ENCODE measurements at places on chromosomes 6 and 20.

- DNase-seq: no peak
These were observed 508.1 kb upstream of the FLRT3 start for GRCh38 chr20:14845199-14846160.

- DNase-seq: no peak
These were observed at the start of gene PLN for GRCh38 chr6:118548136-118548535. PLN (plus strand) TSS chr6:118548296; CDS start chr6:118558922, 10,626 bp downstream.

- DNase-seq: no peak
These were observed 61.2 kb downstream of the VAPB start for GRCh38 chr20:58450254-58450653.

- no peak for DNase-seq
These were observed 2.5 kb downstream of the TULP4 start for GRCh38 chr6:158314737-158315136.

DNA sequence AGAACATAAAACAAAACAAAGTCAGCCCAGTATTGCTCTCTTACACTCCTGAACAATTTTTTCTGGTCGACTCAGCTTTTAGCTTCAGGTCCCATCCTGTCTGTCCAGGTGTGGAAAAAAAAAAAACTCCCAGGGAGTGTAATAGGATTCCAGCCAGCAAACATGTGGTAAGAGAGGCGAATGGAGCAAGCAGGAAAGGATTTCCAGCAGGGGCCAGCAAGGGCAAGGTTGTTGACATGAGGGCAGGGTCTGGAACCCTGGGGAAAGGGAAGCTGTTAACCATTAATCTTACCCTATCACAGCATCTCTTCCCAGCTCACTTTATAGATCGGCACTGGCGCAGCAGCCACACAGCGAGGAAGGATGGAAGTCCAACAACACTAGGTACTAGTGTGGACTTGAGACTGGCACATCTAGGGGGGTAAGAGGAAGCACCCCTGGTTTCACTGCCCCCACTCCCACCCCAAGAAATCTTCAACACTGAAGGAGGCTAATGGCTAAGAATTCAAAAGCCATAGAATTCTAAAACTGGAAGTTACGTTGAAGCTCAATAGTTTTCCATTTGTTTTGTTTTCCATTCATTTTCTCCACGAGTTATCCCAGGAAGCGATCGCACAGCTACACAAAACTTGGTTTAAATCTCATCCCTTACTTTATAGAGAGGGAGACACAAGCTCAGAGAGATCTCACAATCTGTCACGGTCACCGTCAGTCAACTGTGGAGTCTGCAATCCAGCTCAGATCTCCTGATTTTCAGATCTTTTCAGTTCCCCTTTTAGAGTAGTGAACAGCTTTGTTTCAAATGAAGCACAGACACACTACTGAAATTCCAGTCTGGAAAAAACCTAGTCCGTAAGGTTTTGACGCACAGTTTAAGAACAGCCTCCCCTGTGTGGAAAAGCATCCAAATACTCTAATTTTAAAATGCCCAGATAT is 53.3 kb downstream of the SLC22A23 start:
- DNase-seq: no peak

- no peak for DNase-seq
These were observed 49.7 kb upstream of the SNX9 start for GRCh38 chr6:157773248-157773773.

DNA sequence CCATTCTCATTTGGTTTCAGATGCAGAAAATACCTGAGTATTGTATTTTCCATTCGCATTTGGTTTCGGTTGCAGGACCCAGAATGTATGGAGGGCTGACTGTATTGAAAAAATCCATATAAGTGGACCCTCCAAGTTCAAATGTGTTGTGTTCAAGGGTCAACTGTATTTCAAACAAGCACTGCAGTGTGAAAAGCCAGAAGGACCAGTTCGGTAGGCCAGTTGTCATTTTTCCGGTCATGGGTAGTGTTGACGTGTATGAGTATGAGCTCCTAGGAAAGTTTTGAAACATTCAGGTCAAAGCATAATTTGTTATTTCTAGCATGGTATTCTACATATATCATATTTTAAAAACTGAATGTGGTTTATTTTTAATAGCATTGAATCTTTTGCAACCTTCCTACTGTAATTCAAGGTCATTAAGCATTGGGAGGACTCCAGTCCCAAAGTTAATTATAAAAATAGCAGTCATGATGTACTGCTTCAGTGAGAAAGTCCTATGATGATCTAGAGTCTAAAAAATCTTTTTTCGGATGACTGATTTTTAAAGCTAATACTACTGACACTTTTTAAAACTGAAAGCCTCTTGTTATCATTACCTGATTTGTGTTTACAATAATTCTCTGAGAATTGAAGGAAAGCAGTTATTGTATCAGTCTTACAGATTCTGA is 18.9 kb downstream of the NHSL1 start:
- no peak for DNase-seq

DNA sequence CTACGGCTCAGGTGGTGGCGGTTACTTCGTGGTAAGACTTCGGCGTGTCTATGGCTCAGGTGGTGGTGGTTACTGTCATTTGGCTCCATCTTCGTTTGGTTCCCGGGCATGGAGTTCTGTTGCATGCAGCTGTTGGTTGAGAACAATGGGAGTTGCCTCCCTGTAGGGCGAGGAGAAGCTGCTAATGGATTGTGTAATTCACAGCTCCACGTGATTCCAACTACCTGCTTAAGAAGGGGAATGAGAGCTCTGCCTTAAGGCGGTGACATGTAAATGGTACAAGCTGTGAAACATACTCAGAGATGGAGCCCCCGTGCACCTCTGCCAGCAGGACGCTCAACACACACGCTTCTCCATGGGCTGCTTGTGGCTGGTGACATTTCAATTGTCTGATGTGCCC is 12.4 kb upstream of the DACT2 start:
- DNase-seq: no peak

GRCh38 chr6:111806165-111806547 is 67.1 kb downstream of the FYN start:
- no peak for DNase-seq

GRCh38 chr20:60553095-60553494 is 594.9 kb downstream of the CDH26 start:
- DNase-seq: no peak

All from SJCRH30 (cell line).